Kidney (tissue), 22 donors: ENCODE measurements at places on chromosomes 7 and 10. TPM values are rescaled to one million over a fixed set of nuclear protein-coding genes. Genes with fewer than 3 reads are reported as not detected.
A peak's percentile ranks its signal among the peaks of the same experiment; 100 is the strongest.

Gene STEAP4
- polyA plus RNA-seq: 3.4 TPM

Gene ZDHHC4
- polyA plus RNA-seq: 84.1 TPM

Gene PNLIPRP2
- not detected for polyA plus RNA-seq

Gene GNGT1
- not detected for polyA plus RNA-seq

DNA sequence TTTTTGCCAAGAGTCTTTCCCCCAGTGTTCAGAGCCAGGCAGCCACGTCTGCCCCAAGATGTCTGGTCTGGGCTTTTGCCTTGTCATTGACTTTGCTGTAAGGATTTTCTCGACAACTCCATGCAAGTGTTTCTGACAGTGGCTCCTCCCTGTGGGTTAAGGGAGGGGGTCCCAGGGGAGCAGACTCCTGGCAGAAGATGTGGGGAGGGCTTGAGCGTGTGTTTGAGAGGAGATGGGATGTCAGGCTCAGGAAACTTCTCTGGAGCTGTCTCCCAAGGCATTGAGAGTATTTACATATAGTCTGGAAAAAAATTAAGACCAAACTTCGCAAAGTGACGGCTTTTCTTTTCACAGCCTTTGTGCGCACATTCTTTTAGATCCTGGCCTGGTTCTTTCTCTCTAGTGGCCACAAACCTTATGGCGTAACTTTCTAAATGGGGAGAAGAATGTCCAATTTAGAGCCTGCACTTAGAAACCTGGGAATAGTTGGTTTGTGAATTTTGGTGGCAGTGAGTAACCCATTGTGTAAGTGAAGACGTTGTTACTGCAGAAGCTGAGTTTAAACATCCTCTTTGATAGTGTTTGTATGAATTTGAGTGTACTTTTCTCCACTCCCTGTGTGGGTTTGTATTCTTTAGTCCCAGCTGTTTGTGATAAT lies 201.5 kb downstream of the LRMDA start:
- H3K36me3 ChIP-seq: no peaks in the 10 kb centered on the region
- H3K27me3 ChIP-seq: no peaks in the 10 kb centered on the region
- H3K27ac ChIP-seq: no peak overlapping the region
- no peak overlapping the region for H3K4me3 ChIP-seq
- DNase-seq: no peak

DNA sequence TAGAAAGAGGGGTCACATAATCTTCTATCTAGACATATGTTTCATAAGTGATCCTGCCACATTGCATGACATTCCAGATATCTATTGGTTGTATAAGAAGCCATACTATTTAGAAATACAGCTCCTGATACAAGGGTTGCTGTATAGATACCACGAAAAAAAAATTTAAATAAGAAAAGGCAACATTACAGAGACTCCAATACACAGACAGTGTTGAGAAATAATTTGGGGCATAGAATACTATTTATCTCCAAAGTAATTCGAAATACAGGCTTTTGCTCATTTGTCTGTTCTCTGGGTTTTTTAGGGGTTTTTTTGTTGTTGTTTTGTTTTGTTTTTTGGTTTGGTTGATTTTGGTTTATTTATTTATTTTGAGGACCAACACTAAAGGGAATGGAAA lies 2.6 kb downstream of the IFIT2 start:
- peak overlapping the region; percentile 89 for H3K4me3 ChIP-seq
- H3K36me3 ChIP-seq: peaks cover 11% of the 10 kb centered on the region
- DNase-seq: no peak
- no peaks in the 10 kb centered on the region for H3K27me3 ChIP-seq

GRCh38 chr7:145265180-145265579 lies 429.3 kb upstream of the TPK1 start:
- no peaks in the 10 kb centered on the region for H3K4me1 ChIP-seq
- H3K27me3 ChIP-seq: no peaks in the 10 kb centered on the region
- H3K27ac ChIP-seq: no peak overlapping the region
- no peaks in the 10 kb centered on the region for H3K36me3 ChIP-seq
- DNase-seq: no peak
- H3K4me3 ChIP-seq: no peak overlapping the region

- H3K4me1 ChIP-seq: peaks cover 4% of the 10 kb centered on the region
- no peaks in the 10 kb centered on the region for H3K27me3 ChIP-seq
- H3K4me3 ChIP-seq: no peak overlapping the region
- no peak overlapping the region for H3K27ac ChIP-seq
- no peaks in the 10 kb centered on the region for H3K36me3 ChIP-seq
- no peak for DNase-seq
Measured at GRCh38 chr10:112618814-112619213, 171.8 kb downstream of the VTI1A start.

GRCh38 chr7:124764051-124764846 lies 1.3 kb downstream of the GPR37 start:
- no peak for DNase-seq
- H3K36me3 ChIP-seq: no peaks in the 10 kb centered on the region
- peak overlapping the region; percentile 12 for H3K4me3 ChIP-seq
- peaks cover 2% of the 10 kb centered on the region for H3K4me1 ChIP-seq

- no peaks in the 10 kb centered on the region for H3K4me1 ChIP-seq
- no peak overlapping the region for H3K4me3 ChIP-seq
- H3K27me3 ChIP-seq: no peaks in the 10 kb centered on the region
- DNase-seq: no peak
- H3K36me3 ChIP-seq: no peaks in the 10 kb centered on the region
Measured at GRCh38 chr10:121351540-121351939, 246.7 kb downstream of the FGFR2 start.

GRCh38 chr10:8616166-8616565 lies 561.7 kb downstream of the GATA3 start:
- DNase-seq: peak; percentile 62
- H3K4me3 ChIP-seq: no peak overlapping the region
- H3K27me3 ChIP-seq: no peaks in the 10 kb centered on the region
- H3K4me1 ChIP-seq: no peaks in the 10 kb centered on the region

GRCh38 chr7:12090757-12091221 lies 120.3 kb upstream of the TMEM106B start:
- no peaks in the 10 kb centered on the region for H3K4me1 ChIP-seq
- H3K27ac ChIP-seq: no peak overlapping the region
- no peak overlapping the region for H3K4me3 ChIP-seq
- peak; percentile 57 for DNase-seq
- no peaks in the 10 kb centered on the region for H3K27me3 ChIP-seq
- H3K36me3 ChIP-seq: no peaks in the 10 kb centered on the region

GRCh38 chr7:139648941-139649425 lies 125.5 kb downstream of the CLEC2L start:
- H3K27me3 ChIP-seq: no peaks in the 10 kb centered on the region
- DNase-seq: no peak
- H3K36me3 ChIP-seq: peaks cover 5% of the 10 kb centered on the region
- H3K27ac ChIP-seq: peak overlapping the region; percentile 78
- H3K4me1 ChIP-seq: peaks cover 37% of the 10 kb centered on the region

DNA sequence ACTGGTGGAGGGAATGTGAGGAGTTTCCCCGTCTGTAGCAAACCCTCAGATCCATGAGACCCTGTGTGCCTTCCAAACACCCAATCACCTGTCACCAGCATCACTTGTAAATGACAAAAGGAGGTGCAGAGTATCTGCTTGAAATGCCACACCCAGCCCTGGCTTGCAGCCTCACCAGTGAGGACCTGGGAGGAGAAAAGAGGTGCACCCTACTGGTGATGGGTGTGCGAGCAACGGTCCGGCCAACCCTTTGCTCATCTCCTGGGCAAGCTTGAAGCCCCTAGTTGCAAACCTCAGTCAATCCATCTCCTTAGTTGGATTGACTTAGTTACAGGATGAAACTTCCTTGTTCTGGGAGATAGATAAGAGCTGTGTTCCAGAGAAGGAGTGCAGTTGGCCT lies 62.4 kb upstream of the WAPL start:
- H3K27me3 ChIP-seq: no peaks in the 10 kb centered on the region
- no peak for DNase-seq
- H3K27ac ChIP-seq: no peak overlapping the region
- no peaks in the 10 kb centered on the region for H3K4me1 ChIP-seq
- no peak overlapping the region for H3K4me3 ChIP-seq

DNA sequence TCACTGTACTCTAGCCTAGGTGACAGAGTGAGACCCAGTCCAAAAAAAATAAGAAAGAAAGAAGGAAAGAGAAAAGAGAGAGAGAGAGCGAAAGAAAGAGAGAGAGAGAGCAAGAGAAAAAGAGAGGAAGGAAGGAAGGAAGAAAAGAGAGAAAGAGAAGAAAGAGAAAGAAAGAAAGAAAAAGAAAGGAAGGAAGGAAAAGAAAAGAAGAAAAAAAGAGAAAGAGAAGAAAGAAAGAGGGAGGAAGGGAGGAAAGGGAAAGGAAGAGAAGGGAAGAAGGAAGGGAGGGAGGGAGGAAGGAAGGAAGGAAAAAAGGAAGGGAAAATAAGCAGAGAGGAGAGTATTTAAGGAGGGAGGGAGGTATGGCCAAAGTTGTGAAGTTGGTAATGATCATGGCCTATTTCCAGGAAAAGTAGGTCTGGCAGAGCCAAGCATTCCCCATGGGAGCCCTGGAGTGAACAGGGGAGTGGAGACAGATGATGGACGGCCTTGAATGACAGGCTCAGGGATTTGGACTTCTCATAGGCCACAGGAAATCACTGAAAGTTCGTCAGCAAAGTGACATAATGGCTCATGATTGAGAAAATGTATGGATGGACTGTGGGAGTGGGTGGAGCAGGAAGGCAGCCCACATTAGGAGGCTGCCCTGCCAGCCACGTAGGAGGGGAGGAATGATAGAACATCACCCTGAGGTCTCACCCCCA lies 44.8 kb upstream of the CUX1 start:
- H3K4me3 ChIP-seq: no peak overlapping the region
- no peaks in the 10 kb centered on the region for H3K4me1 ChIP-seq
- DNase-seq: no peak
- H3K27ac ChIP-seq: no peak overlapping the region
- H3K36me3 ChIP-seq: no peaks in the 10 kb centered on the region

DNA sequence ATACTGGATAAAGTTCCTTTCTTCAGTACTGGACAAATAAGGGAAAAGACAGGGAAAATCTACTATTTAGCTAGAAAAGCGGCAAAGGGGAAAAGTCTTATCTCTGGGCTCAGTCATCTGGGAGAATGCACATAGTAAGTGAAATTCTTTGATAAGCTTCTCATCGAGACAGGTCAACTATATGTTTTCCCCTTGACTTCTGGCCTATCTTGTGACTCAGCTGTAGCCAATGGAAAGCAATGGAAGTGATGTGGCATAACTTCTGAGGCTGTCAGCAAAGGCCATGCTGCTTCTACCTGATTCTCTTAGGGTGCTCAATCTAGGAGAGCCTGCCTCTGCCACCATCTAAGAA lies 91.9 kb downstream of the PCGF5 start:
- H3K27me3 ChIP-seq: no peaks in the 10 kb centered on the region
- H3K4me1 ChIP-seq: no peaks in the 10 kb centered on the region
- no peak overlapping the region for H3K27ac ChIP-seq
- no peak for DNase-seq
- H3K4me3 ChIP-seq: no peak overlapping the region
- no peaks in the 10 kb centered on the region for H3K36me3 ChIP-seq

- no peak for DNase-seq
- no peaks in the 10 kb centered on the region for H3K4me1 ChIP-seq
- no peaks in the 10 kb centered on the region for H3K27me3 ChIP-seq
- H3K36me3 ChIP-seq: no peaks in the 10 kb centered on the region
- H3K27ac ChIP-seq: no peak overlapping the region
Measured at GRCh38 chr7:130838738-130839137, 104.7 kb upstream of the KLF14 start.

- no peaks in the 10 kb centered on the region for H3K4me1 ChIP-seq
- H3K27ac ChIP-seq: no peak overlapping the region
- H3K36me3 ChIP-seq: no peaks in the 10 kb centered on the region
Measured at GRCh38 chr10:121442086-121442935, 155.9 kb downstream of the FGFR2 start.

DNA sequence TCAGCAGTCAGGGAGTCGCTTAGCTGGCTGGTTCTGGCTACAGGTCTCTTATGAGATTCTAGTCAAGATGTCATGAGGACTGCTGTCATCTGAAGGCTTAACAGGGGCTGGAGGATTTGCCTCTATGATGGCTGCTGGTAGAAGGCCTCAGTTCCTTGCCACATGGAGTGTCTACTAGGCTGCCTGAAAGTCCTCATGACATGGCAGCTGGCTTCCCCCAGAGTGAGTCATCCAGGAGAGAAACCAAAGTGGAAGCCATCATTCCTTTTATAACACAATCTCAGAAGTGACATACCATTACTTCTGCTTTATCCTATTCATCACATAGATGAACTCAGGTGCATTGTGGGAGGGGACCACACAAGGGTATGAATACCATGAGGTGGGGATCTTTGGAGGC lies 75.1 kb downstream of the EXOC6 start:
- no peaks in the 10 kb centered on the region for H3K36me3 ChIP-seq
- no peak overlapping the region for H3K4me3 ChIP-seq
- no peak for DNase-seq
- no peaks in the 10 kb centered on the region for H3K27me3 ChIP-seq
- H3K27ac ChIP-seq: no peak overlapping the region

DNA sequence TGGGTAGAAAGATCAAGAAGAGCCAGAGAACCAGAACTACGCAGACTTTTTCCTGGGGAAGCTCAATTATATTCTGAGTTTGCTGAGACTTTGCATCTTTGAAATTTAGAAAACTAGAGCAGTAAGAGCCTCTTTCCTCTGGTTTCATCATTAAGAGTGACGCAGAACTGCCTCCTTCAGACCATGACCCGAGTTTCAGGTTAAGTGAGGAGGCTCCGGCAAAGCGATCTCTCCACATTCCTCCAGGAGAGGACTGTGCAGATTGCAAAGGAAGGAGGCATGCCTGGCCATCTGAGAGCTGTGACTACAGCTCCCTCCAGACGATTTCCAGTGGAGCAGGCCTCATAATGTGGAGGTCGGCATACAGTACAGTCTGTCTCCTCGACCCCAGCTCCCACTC lies 115.8 kb upstream of the LANCL2 start:
- H3K4me3 ChIP-seq: no peak overlapping the region
- H3K36me3 ChIP-seq: no peaks in the 10 kb centered on the region
- no peak overlapping the region for H3K27ac ChIP-seq
- H3K4me1 ChIP-seq: no peaks in the 10 kb centered on the region
- H3K27me3 ChIP-seq: peaks cover 2% of the 10 kb centered on the region
- DNase-seq: no peak

- no peak overlapping the region for H3K27ac ChIP-seq
- no peaks in the 10 kb centered on the region for H3K27me3 ChIP-seq
- H3K4me1 ChIP-seq: peaks cover 10% of the 10 kb centered on the region
- H3K4me3 ChIP-seq: no peak overlapping the region
Measured at GRCh38 chr10:34641147-34641912, 173.8 kb downstream of the PARD3 start.

GRCh38 chr10:97200616-97201015 lies 14.9 kb upstream of the SLIT1 start:
- H3K4me1 ChIP-seq: peaks cover 3% of the 10 kb centered on the region
- no peaks in the 10 kb centered on the region for H3K36me3 ChIP-seq
- H3K4me3 ChIP-seq: no peak overlapping the region
- no peaks in the 10 kb centered on the region for H3K27me3 ChIP-seq
- H3K27ac ChIP-seq: no peak overlapping the region

- no peaks in the 10 kb centered on the region for H3K36me3 ChIP-seq
- no peak for DNase-seq
Measured at GRCh38 chr7:150332852-150333635, 8.4 kb downstream of the RARRES2 start.

DNA sequence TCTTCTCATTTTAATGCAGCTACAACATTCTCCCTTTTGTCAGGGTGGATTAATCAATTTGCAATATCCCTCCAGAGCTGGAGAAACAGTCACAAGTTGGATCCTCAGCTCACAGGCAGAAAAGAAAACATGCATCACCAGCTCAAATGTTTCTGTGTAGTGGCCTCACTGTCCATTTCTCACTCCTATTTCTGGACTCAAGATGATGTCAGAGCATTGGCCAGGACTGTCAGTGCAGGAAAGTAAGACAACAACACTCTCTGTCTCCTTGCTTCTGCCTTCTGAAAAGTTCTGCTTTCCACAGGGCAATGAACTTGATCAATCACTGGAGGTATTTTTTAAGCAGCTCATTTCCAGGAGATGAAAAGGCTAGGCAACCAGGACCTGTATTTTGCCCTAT lies 8.2 kb upstream of the SVIL start:
- no peaks in the 10 kb centered on the region for H3K36me3 ChIP-seq
- DNase-seq: no peak
- H3K27me3 ChIP-seq: no peaks in the 10 kb centered on the region
- no peak overlapping the region for H3K27ac ChIP-seq
- H3K4me1 ChIP-seq: peaks cover 5% of the 10 kb centered on the region
